Fibroblast of mammary gland (primary cell): ENCODE measurements at places on chromosomes 6 and 20.

DNA sequence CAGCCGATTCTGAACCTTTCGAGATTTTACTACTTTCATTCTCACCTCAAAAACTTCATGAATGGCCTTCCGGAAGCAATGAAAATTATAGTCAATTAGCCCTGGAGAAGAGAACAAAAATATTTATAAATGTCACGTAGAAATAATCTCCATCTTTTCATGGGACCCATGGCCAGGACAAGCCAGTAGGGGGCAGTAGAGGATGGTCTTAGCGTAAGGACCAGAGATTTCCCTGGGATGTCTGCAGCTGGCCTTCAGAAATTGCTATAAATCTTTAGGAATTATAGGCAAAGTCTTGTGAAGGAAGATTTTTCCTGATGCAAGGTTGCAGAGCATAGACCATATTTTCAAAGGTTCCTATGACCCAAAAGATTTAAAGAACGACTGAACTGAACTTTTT is 15.6 kb upstream of the UBE2J1 start:
- DNase-seq: peak; percentile 62

GRCh38 chr6:29745386-29745785 is 22.2 kb downstream of the HLA-F start:
- no peak for DNase-seq

GRCh38 chr6:36701401-36701991 is 3.9 kb downstream of the RAB44 start:
- no peak for DNase-seq

- DNase-seq: no peak
These were observed 985 bp upstream of the VNN2 start for GRCh38 chr6:132758689-132759088.

DNA sequence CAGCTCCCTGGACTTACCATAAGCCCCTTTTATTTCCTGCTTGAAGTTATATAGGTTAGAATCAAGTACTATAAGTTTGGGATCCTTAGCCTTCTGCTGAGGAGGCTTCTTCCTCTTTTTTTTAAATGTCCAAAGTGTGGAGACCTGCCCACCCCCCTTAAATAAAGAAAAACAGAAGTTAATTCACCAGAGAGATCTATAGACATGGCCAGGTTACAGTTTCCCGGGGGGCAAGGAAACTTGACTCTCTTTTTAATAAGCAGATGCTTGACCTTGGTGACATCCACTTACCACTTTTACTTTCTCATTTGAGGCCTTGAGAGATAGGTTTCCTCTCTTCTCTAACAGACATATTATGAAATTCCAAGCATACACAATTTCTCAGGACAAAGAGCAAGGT is 88.3 kb downstream of the BMP2 start:
- DNase-seq: no peak

DNA sequence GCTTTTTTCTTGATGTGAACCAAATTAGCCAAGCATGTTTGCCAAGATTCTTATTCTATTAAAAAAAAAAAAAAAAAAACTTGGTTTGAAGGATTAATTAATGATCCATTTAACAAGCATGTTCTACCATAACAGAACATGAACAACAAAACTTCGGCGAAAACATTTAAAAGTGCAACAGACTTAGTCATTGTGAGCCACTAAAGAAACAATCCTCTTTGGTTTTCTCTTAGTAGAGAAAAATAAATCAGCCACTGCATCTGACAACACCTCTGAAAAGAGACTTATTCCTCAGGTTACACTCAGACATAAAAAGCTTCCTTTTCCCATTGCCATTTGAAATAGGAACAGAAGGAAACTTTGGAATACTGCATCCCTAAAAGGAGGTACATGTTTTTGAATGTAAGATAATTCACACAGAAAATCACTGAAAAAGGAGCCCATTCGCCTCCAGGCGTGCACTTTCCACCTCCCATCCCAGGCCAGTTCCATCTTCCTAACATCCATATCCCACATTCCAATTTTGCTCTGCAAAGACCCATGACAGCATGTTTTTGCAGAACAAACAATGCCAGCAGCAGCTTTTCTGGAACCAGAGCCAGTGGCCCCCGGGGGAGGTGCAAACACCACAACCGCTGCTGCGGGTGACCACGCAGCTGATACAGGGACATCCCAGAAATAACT is 79.5 kb downstream of the ZMYND8 start:
- DNase-seq: peak; percentile 91

- DNase-seq: no peak
These were observed 21.0 kb downstream of the SLC13A3 start for GRCh38 chr20:46630306-46630705.

- DNase-seq: peak; percentile 69
These were observed 18.0 kb upstream of the DSE start for GRCh38 chr6:116352515-116353471.

- DNase-seq: peak; percentile 61
These were observed 213.0 kb upstream of the LAMP5 start for GRCh38 chr20:9301129-9302090.

DNA sequence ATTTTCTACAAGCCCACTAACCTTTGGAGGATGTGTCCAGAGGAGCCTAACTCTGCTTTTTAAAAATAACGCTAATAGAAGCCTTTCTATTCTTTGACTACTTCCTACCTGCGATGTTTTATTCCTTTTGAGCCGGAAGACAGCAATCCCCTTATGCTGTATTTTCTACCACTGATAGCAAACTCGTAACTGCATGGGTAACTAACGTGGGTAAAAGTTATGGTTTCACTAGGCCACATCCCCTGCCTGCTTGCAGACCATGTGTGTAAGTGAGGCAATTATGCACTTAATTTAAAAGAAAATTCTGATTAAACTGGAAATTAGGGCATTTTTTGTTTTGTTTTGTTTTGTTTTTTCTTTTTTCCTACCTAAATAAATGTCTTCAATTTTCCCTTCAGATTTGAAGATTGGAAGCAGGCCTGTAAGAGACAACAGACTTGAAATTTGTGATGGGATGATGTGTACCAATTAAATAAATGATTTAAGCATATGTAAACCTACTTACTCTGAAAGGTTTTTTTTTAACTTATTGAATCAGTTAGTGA is 931 bp downstream of the UFL1 start:
- peak; percentile 35 for DNase-seq

- peak; percentile 51 for DNase-seq
These were observed 230.9 kb upstream of the DTNBP1 start for GRCh38 chr6:15893556-15894253.

DNA sequence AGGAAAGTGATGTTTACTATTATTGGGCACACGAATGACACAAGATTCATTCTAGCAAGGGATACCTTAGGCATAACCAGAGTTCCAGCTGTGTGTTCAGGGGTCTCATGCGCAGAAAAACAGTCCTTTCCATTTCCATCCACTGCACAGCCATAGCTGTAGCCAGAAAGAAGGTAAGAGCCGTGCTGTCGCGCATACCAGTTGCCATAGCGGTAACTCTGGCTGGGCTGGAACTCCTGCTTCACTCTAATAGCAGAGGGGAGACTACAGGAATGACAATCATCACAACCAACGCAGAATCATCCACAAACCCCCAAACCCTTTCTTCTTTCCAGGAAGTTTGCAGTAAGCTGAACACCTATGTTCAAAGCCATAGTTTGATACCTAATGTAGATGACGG is 7.5 kb downstream of the C6orf52 start:
- DNase-seq: no peak

- DNase-seq: peak; percentile 37
These were observed 3.8 kb downstream of the ZNF335 start for GRCh38 chr20:45968081-45968671.

DNA sequence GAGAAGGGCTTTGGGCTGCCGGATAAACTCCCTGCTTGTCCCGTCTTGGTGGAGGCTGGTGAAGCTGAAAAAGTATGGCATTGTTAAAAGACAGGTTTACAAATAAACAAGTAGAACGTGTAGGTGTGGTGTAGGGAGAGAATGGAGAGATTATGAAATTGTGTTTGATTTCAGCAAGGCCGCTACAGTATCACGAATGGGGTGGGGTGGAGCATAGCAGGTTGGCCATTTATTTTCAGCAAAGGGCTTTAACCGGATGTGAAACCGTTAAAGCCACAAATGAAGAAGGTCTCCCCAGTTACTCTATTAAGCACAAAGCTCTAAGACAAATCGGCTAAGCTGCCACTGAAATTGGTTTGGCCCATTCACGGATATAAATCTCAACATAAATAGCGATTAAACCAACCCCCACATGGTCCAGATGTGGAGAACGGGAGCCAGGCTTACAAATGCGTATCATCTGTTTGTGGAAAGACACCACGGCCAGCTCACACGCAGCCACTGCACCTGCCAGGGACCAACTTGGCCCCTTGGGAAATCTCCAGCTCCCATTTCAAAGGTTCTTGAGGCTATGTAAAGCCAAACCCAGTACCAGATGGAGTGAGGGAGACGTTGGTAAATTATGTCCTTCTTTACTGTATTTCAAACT is 94.0 kb downstream of the ZMYND8 start:
- DNase-seq: peak; percentile 30

- no peak for DNase-seq
These were observed 14.5 kb downstream of the SNRNP48 start for GRCh38 chr6:7604506-7604905.

DNA sequence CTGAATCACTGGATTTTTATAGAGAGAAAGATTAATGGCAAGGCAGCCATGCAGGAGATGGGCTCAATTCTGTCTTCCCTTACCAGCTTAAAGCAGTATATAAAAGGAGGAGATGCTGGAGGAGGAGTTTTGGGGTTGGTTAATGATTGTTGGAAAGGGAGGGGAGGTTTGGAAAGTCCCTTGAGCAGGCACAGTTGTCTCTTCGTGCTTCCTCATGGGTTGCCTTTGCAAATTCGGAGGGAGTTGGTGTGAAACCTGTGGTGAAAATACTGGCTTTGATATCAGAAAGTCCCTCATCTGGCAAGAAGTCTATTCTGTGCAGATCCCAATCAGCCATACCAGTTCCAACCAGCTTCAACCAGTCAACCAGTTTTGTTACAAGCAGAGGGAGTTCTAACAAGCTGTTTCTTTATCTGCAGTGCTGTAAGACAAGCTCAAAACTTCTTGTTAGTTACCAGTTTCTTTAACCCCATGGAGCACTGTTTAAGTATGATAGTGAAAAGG is 107.0 kb downstream of the HIVEP1 start:
- no peak for DNase-seq

- DNase-seq: peak; percentile 62
These were observed 22.9 kb downstream of the STX7 start for GRCh38 chr6:132490024-132490423.

DNA sequence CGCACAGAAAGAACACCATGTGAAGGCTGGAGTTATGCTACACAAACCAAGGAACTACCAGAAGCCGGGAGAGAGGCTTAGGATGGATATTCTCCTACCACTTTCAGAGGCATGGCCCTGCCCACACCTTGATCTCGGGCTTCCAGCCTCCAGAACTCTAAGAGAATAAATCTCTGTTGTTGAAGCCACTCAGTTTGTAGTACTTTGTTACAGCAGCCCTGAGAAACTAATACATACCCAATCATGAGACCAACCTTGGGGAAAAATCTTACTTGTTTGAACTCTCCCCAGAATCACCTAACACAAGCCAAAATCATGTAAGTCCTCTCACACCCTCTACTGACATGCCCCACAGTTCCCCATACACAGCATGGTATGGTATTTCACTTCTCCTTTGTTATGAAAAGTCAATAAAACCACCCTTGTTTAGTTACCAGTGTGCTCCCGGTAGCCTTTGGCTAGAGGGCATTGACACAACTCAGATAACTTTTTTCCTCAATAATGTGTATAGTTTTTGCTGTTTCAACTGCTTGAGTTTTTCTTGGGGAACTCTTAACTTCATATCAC is 40.7 kb upstream of the SLC2A12 start:
- DNase-seq: no peak

GRCh38 chr6:49514571-49515484 is 15.1 kb downstream of the GLYATL3 start:
- DNase-seq: no peak

DNA sequence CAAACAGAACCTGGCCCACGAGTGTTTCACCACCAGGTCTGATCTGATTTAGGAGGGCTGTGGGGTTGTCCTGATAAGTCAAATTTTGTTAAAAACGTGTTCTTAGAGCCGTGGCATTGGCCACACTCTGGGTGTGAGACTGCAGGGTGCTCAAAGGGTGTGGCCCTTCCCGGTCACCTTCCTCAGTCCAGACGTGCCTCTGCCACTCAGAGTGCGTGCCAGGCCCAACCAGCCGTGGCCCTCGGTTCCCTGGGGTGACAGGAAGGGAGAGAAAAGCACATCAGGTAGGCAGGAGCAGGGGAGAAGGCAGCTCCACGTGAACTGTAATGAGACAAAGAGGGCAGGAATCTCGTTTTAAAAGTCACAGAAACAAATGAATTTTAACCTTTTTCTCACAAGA is 115.4 kb downstream of the FAM120B start:
- no peak for DNase-seq

DNA sequence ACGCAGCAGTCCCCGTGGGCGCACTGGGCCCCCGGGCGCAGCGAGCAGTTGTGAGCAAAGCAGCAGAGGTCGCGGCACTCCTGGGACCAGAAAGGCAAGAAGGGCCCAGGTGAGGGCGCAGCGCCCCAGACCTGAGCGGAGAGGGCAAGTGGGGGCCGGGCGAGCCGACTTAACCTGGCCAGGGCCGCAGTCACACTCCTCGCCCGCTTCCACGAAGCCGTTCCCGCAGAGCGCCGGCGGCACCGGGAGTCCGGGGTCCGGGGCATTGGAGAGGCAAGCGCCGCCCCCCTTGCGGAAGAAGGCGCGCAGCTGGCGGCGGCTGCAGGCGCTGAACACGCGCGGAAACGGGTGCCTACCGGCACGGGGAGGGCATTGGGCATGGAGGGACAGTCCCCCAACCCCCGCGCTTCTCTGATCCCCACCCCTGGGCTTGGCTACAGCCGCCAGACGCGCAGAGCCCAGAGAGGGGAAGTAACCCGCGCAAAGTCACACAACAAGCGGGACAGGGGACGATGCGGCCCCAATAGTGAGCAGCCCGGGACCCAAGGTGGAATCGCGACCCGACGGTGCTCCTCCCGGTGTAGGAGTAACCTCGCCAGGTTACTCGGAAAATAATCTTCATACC is 9.2 kb downstream of the ADAM33 start:
- DNase-seq: no peak

DNA sequence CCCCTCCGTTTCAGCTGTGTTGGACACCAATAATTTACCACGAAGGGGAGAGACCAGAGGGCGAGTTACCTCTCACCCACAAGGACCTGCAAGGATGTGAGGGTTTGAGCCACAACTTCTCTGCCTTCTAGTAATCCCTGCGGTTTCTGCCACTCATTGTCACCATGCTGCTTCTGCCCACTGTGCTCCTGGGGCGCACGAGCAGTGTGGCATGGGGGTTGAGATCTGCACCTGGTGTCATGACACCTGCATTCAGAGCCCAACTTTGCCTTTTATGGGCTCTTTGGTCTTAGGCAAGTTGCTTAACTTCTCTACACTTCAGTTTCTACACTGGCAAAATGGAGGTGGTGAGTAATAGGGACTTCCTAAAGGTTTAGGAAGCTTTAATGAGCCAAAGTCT is 84.9 kb downstream of the SOBP start:
- no peak for DNase-seq
